ENCODE measurements at places on chromosomes 3 and 15. TPM values are rescaled to one million over a fixed set of nuclear protein-coding genes. Genes with fewer than 3 reads are reported as not detected.

GRCh38 chr3:142022381-142022780 lies 127.0 kb downstream of the TFDP2 start:
- DNase-seq, result no peak

DNA sequence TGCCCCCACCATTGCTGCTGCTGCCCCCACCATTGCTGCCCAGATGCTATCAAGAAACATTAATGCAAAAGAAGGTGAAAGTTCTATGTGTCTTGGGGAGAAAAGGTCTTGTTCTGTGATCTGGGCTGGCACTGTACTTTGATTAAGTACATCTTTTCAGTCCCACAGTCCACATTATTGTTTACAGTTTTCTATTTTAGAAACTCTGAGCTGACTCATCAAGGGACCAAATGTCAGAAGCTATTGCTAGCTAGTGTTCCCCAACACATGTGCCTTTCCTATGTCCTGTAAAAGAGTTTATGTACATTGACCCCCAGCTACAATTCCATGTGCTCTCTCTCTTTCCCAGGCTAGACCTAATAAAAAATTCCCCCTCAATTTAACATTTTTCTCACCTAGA lies 264.7 kb upstream of the NECTIN3 start:
- no peak for DNase-seq

GRCh38 chr15:65302061-65302460 lies 2.4 kb upstream of the RNU5B-1 start:
- DNase-seq, result no peak

DNA sequence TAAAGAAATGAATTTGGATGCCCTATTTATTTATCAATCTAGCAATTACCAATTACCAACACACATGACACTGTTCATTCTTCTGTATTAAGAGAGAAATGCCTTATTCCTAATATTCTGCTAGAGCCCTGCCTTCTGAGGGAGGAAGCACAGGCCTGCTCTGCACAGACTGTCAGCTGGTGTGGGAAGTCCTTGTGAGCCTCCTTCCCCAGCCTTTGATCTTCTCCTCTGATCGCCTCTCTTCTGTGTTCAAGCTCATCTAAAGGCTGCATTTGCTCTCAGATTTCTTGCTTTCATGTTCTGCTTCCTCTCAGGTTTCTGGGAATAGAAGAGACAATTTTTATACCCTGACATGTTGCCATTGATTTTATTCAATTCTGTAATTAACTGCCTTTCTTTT lies 290.6 kb upstream of the UMPS start:
- DNase-seq, result no peak

GRCh38 chr15:75233504-75234190 lies 24.5 kb upstream of the GOLGA6C start:
- DNase-seq, result peak; percentile 15

DNA sequence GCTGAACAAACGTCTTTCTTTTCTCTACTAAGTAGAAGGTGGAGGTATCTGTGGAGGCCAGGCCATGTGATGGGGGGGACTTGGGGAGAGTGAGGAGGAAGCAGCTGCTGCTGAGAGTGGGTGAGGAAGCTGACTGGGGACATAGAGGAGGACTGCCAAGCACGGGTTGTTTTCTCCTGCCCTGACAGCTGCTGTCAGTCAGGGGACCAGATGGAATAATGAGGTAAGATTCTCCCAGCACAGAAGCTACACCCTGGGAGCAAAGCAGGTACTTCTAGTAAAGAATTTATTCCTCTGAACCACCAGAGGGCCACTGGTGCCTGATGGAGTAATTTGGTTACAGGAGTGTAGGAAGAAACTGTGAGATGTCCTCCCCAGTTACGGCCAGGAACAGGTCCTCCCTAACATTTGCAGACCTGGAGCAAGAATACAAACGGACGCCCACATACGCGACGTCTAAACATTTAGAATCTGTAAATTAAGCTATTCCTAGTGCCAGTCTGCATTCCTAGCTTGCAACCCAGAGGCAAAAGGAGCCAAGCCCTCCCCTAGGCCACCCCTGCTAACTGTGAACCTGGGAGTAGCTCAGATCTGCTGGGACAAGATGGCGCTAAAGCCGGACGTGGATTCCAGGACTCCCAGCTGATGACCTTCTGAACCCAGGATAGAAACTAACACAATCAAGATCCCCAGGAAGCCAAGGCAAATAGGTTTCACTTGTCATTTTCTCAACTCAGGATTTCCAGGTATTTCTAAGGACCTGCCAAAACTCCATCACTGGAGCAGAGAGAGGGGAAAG lies 14.8 kb downstream of the CRYGS start:
- no peak for DNase-seq

FSTL1 gene
- polyA plus RNA-seq, result 502 TPM

Data from left lung (tissue), 14 donors.